GM23338 (cell line): ENCODE measurements at places on chromosomes 6 and 20. TPM values are rescaled to one million over a fixed set of nuclear protein-coding genes. Genes with fewer than 3 reads are reported as not detected.

Gene TMEM151B
- total RNA-seq, result 11.5 and 14.6 TPM in 2 replicates

- H3K27ac ChIP-seq, result no peak overlapping the region
- no peaks in the 10 kb centered on the region for H3K36me3 ChIP-seq
- DNase-seq, result peak; percentile 61
- H3K4me1 ChIP-seq, result peaks cover 13% of the 10 kb centered on the region
Observed at GRCh38 chr6:133240511-133241085, 559 bp upstream of the EYA4 start.

- H3K4me1 ChIP-seq, result peaks cover 3% of the 10 kb centered on the region; the same call in 1 of the 2 replicates
- H3K4me3 ChIP-seq, result no peak overlapping the region
- no peaks in the 10 kb centered on the region for H3K36me3 ChIP-seq
- no peaks in the 10 kb centered on the region for H3K27me3 ChIP-seq
- no peak overlapping the region for H3K27ac ChIP-seq
- DNase-seq, result no peak
Observed at GRCh38 chr6:72950114-72950860, 275.0 kb downstream of the KHDC1L start.

Gene CTAGE9
- total RNA-seq, result 0.10 TPM in 1 of 2 replicates, not detected in the other

- no peak for DNase-seq
- no peaks in the 10 kb centered on the region for H3K36me3 ChIP-seq
- no peaks in the 10 kb centered on the region for H3K4me1 ChIP-seq
- no peak overlapping the region for H3K27ac ChIP-seq
Observed at GRCh38 chr6:70171236-70171635, 131.6 kb downstream of the COL9A1 start.

GRCh38 chr6:39218868-39219567 is 10.3 kb downstream of the KCNK5 start:
- peaks cover 6% of the 10 kb centered on the region; the same call in 1 of the 2 replicates for H3K36me3 ChIP-seq
- H3K27me3 ChIP-seq, result no peaks in the 10 kb centered on the region
- H3K4me1 ChIP-seq, result peaks cover 71% of the 10 kb centered on the region
- DNase-seq, result no peak
- no peak overlapping the region for H3K27ac ChIP-seq

Gene SAMD5
- 0.03 and 0.08 TPM in 2 replicates for total RNA-seq

DNA sequence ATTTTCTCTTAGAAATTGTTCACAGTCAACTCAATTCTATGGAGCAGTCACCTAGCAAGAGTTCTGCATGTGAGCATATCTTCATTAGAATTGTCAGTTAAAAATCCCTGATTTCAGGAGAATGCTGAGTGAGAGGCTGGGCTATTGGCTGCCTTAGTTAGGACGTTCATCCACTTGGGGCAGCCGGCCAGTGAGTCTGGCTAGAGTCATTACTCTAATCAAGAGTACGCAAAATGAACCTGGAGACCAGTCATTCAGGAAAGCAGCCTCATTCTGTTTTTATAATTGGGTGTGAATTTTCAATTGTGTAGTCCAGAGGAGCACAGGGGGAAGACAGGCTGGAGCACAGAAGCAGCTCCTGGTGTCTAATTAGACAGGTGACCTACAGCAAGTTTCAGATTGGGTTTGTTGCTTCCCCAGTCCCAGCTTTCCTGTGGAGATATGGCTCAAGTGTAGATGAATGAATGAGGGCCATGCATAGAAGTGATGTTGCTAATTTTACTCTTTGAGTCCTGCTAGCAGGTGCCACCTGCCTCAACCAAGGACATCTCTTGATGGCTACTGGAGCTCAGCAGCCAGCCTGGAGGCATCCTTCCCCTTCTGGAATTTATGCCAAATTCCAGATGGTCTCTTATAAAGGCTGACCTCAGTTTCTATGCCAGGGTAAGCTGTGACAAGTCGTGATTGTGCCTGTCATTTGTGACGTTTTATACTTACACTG is 265.7 kb downstream of the NKAIN2 start:
- H3K36me3 ChIP-seq, result no peaks in the 10 kb centered on the region
- H3K27me3 ChIP-seq, result no peaks in the 10 kb centered on the region
- no peak overlapping the region for H3K27ac ChIP-seq
- no peak overlapping the region for H3K4me3 ChIP-seq
- DNase-seq, result no peak

DNA sequence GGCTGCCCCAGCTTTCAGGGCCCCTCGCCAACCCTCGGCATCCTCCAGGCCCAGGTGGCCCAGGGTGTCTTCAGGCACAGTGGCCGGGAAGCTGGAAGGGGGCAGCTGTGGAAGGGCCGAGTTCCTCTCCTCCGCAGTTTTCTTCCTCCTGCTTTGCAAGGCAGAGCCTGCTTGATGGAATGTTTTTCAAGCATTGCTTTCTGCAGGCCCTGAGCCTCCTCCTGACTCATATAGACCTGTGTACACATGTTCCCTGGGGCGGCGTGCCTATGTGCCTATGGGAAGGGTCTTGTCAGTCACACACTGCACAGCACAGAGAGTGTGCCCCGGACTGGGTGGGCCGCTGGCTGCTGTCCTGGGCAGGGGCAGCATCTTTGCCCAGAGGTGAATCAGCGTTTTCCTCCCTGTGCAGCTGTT is 107.5 kb downstream of the ERMARD start:
- no peak overlapping the region for H3K4me3 ChIP-seq
- H3K4me1 ChIP-seq, result no peaks in the 10 kb centered on the region
- H3K27ac ChIP-seq, result no peak overlapping the region
- no peak for DNase-seq

Gene PDYN
- total RNA-seq, result 0.24 and 0.47 TPM in 2 replicates

- DNase-seq, result peak; percentile 97
- H3K36me3 ChIP-seq, result no peaks in the 10 kb centered on the region
- peaks cover 47% of the 10 kb centered on the region for H3K4me1 ChIP-seq
- H3K27ac ChIP-seq, result peak overlapping the region; percentile 100
Observed at GRCh38 chr6:37141281-37142049, 28.5 kb upstream of the PIM1 start.

- no peaks in the 10 kb centered on the region for H3K27me3 ChIP-seq
- H3K36me3 ChIP-seq, result no peaks in the 10 kb centered on the region
- H3K4me1 ChIP-seq, result no peaks in the 10 kb centered on the region
- H3K27ac ChIP-seq, result no peak overlapping the region
- no peak overlapping the region for H3K4me3 ChIP-seq
Observed at GRCh38 chr20:61868006-61868405, 197.7 kb downstream of the TAF4 start.

Gene CCN6
- not detected in 2 replicates for total RNA-seq

DNA sequence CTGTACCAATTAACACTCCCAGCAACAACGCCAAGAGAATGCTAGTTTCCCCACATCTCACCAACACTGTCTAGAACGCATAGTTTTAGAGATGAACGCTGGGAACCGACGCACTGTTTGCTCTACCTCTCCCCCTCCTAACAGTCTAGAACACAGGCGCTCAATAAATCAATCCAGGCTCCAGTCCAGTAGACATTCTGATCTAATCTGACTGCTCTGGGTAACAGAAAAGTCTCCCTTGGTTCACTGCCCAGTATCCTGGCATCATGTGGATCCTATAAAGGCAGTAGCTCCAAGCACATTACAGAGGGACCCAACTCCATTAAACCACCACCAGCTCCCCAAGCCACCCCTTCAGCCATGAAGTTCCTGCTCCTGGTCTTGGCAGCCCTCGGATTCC is at the start of gene DEFB132:
Gene DEFB132, plus strand, starts transcription at position 306 of the 400 bp plus-strand sequence. Its CDS starts 55 bp downstream, at position 361.
- no peaks in the 10 kb centered on the region for H3K36me3 ChIP-seq
- no peaks in the 10 kb centered on the region for H3K4me1 ChIP-seq
- H3K27ac ChIP-seq, result no peak within 1 kb of the TSS

- peaks cover 19% of the 10 kb centered on the region for H3K4me1 ChIP-seq
- no peak for DNase-seq
- H3K4me3 ChIP-seq, result no peak overlapping the region
- no peaks in the 10 kb centered on the region for H3K36me3 ChIP-seq
- H3K27ac ChIP-seq, result no peak overlapping the region
Observed at GRCh38 chr6:38782616-38783015, 67.5 kb downstream of the DNAH8 start.

DNA sequence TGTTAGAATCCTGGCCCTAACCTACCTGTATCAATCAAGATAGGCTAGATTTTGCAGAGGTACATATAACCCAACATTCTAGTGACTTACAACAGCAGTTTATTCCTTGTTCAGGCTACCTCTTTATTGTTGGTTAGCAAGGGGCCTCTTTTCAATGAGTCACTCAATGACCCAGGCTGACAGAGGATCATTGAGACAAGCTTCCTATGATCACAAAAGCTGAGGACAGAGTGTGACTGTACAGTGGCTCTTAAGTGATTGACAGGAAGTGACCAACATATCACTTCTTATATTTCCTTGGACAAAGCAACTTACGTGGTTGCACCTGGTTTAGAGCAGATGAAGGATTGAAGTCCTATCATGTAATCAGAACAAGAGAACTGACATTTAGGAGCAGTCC is 740.9 kb downstream of the FRK start:
- no peaks in the 10 kb centered on the region for H3K36me3 ChIP-seq
- DNase-seq, result no peak
- no peak overlapping the region for H3K27ac ChIP-seq

GRCh38 chr6:129908858-129909257 is 47.7 kb upstream of the TMEM244 start:
- H3K27ac ChIP-seq, result no peak overlapping the region
- DNase-seq, result no peak
- H3K4me1 ChIP-seq, result no peaks in the 10 kb centered on the region

DNA sequence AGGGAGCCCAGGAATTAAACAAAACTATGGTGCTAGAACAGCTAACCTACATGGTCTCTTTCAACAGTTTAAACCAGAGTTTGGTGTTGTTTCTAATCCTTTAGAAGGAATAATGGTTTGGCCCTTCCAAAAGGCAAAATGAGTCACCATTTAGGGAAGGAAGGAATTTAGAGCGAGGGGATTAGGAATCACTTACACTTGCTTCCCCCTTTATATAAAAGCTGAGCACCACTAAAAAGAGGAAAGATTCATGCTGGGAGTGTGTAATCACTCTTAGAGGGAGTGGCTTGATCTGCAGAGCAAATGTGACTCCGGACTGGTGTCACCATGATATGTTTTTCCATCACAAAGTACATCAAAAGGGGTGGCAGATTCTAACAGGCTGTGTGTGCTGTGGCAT is 63.6 kb downstream of the F13A1 start:
- peak; percentile 12 for DNase-seq
- peaks cover 9% of the 10 kb centered on the region; the same call in 1 of the 2 replicates for H3K4me1 ChIP-seq
- H3K4me3 ChIP-seq, result no peak overlapping the region
- no peak overlapping the region; the same call in 1 of the 2 replicates for H3K27ac ChIP-seq
- no peaks in the 10 kb centered on the region for H3K36me3 ChIP-seq

- H3K4me3 ChIP-seq, result no peak overlapping the region
- H3K27ac ChIP-seq, result no peak overlapping the region
- no peaks in the 10 kb centered on the region for H3K36me3 ChIP-seq
- no peaks in the 10 kb centered on the region for H3K27me3 ChIP-seq
Observed at GRCh38 chr6:106530502-106530901, 98.8 kb downstream of the RTN4IP1 start.

Gene TUBB1
- not detected in 2 replicates for total RNA-seq

GRCh38 chr20:24436160-24436559 is 33.3 kb upstream of the SYNDIG1 start:
- no peaks in the 10 kb centered on the region for H3K27me3 ChIP-seq
- H3K36me3 ChIP-seq, result no peaks in the 10 kb centered on the region
- DNase-seq, result no peak
- H3K4me1 ChIP-seq, result no peaks in the 10 kb centered on the region
- H3K4me3 ChIP-seq, result no peak overlapping the region

- H3K4me1 ChIP-seq, result no peaks in the 10 kb centered on the region
- no peaks in the 10 kb centered on the region; the same call in 1 of the 2 replicates for H3K36me3 ChIP-seq
- no peak overlapping the region for H3K4me3 ChIP-seq
- no peak overlapping the region for H3K27ac ChIP-seq
Observed at GRCh38 chr6:151056230-151056907, 183.4 kb upstream of the AKAP12 start.

DNA sequence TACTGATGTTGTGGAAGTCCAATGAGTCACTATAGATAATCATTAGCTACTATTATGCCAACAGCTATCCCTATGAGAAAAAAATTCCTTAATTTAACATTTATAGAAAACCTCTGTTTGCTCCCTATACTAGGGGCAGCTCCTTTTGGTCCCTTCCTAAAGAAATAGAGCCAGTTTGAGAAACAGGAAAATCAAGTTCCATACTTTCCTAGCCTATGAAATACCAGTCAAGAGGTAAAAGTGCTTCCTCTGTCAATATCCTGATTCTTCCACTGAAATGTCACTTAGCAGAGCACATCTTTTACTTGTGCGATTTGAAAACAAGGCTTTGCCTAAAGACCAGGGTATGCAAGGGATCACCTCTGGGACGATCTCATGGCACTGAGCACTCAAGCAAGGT is 14.5 kb upstream of the TRIM39 start:
- DNase-seq, result no peak
- no peak overlapping the region for H3K27ac ChIP-seq
- H3K36me3 ChIP-seq, result no peaks in the 10 kb centered on the region; the same call in none of the 2 replicates
- peaks cover 17% of the 10 kb centered on the region for H3K4me1 ChIP-seq
- no peaks in the 10 kb centered on the region for H3K27me3 ChIP-seq
- no peak overlapping the region for H3K4me3 ChIP-seq

- no peak overlapping the region for H3K4me3 ChIP-seq
- no peak overlapping the region for H3K27ac ChIP-seq
Observed at GRCh38 chr6:116221067-116221466, 32.8 kb downstream of the TSPYL4 start.

- no peak overlapping the region for H3K4me3 ChIP-seq
- no peaks in the 10 kb centered on the region for H3K27me3 ChIP-seq
- H3K36me3 ChIP-seq, result no peaks in the 10 kb centered on the region
- H3K4me1 ChIP-seq, result no peaks in the 10 kb centered on the region
- DNase-seq, result no peak
Observed at GRCh38 chr6:45822873-45823272, 192.8 kb downstream of the CLIC5 start.

GRCh38 chr20:22901164-22901563 is 133.9 kb upstream of the SSTR4 start:
- H3K36me3 ChIP-seq, result no peaks in the 10 kb centered on the region
- no peak for DNase-seq
- H3K4me1 ChIP-seq, result no peaks in the 10 kb centered on the region
- no peak overlapping the region for H3K27ac ChIP-seq
- no peak overlapping the region for H3K4me3 ChIP-seq

GRCh38 chr6:4470698-4471210 is 305.4 kb upstream of the CDYL start:
- H3K4me1 ChIP-seq, result no peaks in the 10 kb centered on the region
- peak; percentile 5 for DNase-seq
- peaks cover 5% of the 10 kb centered on the region; the same call in 1 of the 2 replicates for H3K36me3 ChIP-seq
- no peaks in the 10 kb centered on the region for H3K27me3 ChIP-seq
- no peak overlapping the region for H3K4me3 ChIP-seq

Gene C2
- 1.7 and 2.4 TPM in 2 replicates for total RNA-seq

GRCh38 chr20:40390654-40391053 is 298.4 kb downstream of the MAFB start:
- no peaks in the 10 kb centered on the region for H3K27me3 ChIP-seq
- H3K36me3 ChIP-seq, result no peaks in the 10 kb centered on the region
- no peak overlapping the region for H3K27ac ChIP-seq
- H3K4me3 ChIP-seq, result no peak overlapping the region
- DNase-seq, result peak; percentile 9

DNA sequence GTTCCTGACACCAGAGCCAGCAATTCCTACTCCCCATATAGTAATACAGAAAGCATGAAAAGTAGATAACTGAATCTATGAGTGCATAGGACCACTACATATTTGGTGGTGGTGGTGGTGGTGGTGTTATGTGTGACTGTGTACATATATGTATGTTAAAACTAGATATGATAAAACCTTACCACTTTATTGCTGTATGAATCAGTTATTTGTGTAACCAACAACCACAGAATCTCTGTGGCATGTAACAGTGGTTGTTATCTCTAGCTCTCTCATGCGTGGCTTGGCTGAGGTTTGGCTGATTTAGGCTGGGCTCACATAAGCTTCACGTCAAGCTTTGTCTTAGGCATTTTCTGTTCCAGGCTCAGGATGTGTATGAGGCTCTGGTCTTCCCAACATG is 55.7 kb downstream of the PLCB1 start:
- no peak overlapping the region for H3K27ac ChIP-seq
- H3K27me3 ChIP-seq, result no peaks in the 10 kb centered on the region
- H3K36me3 ChIP-seq, result no peaks in the 10 kb centered on the region
- H3K4me1 ChIP-seq, result no peaks in the 10 kb centered on the region
- no peak overlapping the region for H3K4me3 ChIP-seq
- no peak for DNase-seq

Gene PRND
- 0.10 TPM in 1 of 2 replicates, not detected in the other for total RNA-seq

Gene ARMC12
- total RNA-seq, result 0.90 and 1.3 TPM in 2 replicates
